ENCODE measurements at places on chromosomes 7 and 10. TPM values are rescaled to one million over a fixed set of nuclear protein-coding genes. Genes with fewer than 3 reads are reported as not detected.

The MYO3A gene
- not detected for total RNA-seq

The LIPM gene
- total RNA-seq, result not detected

The PRRT4 gene
- total RNA-seq, result 0.14 TPM

The TAS2R41 gene
- not detected for total RNA-seq

The JCAD gene
- total RNA-seq, result 0.19 TPM

The OR2A5 gene
- not detected for total RNA-seq

All from activated CD4-positive, alpha-beta T cell treated with anti-CD3 and anti-CD28 coated beads, Interleukin-2, amount 10 ng/mL, durations not matched to agents 24 days and 14 days (primary cell).